ENCODE measurements at places on chromosomes 1 and 21. TPM values are rescaled to one million over a fixed set of nuclear protein-coding genes. Genes with fewer than 3 reads are reported as not detected.

GRCh38 chr1:94739521-94740061 is 80.6 kb upstream of the SLC44A3 start:
- DNase-seq = peak; percentile 96

The REN gene
- not detected for total RNA-seq

GRCh38 chr1:53626616-53627015 is 112.3 kb downstream of the GLIS1 start:
- DNase-seq = no peak

The GJC2 gene
- total RNA-seq = 0.17 TPM

- peak; percentile 5 for DNase-seq
Measured at GRCh38 chr1:224564454-224565084, 51.5 kb upstream of the CNIH3 start.

DNA sequence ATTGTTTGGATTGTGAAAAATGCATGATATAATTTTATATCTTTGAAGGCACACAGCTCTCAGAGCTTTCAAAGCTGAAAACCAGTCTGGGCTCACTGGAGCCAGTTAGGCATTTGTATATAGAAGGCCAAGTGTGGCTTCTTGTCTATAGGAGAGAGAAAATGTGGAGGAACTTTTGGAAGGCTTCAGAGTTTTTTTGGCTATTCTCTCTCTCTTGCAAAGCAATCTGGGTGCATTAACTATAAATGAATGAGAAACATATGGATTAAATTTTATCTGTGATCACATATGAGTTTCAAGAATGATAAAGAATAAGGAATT is 216.7 kb upstream of the HOOK1 start:
- no peak for DNase-seq

DNA sequence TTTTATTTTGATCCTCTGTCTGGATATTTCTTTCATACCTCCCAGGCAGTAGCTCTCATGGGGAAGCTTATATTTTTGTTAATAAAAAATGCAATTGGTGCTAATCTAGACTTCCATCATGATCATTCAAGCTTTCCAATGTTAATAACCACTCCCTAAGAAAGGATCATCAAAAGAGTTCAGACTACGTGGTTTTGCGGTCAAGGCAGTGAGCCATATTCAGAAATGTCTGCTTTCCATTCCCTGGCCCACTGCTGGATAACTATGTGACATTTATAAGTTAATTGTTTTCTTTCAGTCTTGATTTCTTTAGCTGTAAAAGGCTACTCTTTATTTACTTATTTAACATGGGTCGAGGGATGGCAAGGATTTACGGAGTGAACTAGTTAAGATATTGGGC is 414.6 kb downstream of the LMO4 start:
- no peak for DNase-seq

The FABP3 gene
- not detected for total RNA-seq

- DNase-seq = no peak
Measured at GRCh38 chr1:168693197-168693871, 35.7 kb downstream of the DPT start.

Measured in Daoy (cell line).